ENCODE measurements at places on chromosomes 3 and 15.

GRCh38 chr3:114958930-114959329 lies 188.2 kb downstream of the ZBTB20 start:
- DNase-seq: no peak

GRCh38 chr15:60889491-60889890 lies 339.6 kb downstream of the RORA start:
- no peak for DNase-seq

GRCh38 chr3:13022348-13023234 lies 50.6 kb downstream of the IQSEC1 start:
- no peak for DNase-seq

GRCh38 chr3:52533623-52534280 lies at the start of gene NT5DC2:
TSS of gene NT5DC2 (minus strand) at chr3:52533857. CDS start at chr3:52533737, 120 bp downstream.
- no peak for DNase-seq

DNA sequence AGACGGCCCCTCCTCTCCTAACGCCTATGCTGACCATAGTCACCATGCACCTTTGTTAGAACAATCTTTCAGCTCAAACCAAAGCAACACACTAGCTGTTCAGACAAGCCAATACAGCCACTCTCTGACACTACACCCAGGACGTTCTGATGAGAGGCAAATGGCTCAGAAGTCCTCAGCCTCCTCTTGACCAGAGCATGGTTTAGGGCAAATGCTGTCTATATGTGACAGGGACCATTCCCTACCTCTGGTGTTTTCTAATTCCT lies 264.8 kb upstream of the HES1 start:
- no peak for DNase-seq

DNA sequence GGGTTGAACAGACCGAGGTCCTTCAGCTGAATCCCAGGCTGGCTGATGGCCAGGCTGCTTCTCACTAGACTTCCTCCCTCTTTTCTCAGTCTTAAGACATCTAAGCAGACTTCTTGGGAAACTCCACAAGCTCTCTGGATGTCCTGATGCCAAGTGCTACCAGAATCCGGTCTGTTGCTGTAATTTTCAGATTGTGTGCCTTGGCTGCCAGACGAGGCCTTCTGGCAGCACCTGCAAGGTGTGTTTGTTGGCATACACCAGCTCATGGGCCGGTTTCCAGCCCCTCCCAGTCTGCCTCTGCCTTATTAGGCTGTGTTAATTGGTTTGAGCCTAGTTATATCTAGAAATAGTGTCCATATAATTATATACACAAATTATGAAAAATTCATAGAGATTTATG lies 120.6 kb downstream of the TNIK start:
- no peak for DNase-seq

DNA sequence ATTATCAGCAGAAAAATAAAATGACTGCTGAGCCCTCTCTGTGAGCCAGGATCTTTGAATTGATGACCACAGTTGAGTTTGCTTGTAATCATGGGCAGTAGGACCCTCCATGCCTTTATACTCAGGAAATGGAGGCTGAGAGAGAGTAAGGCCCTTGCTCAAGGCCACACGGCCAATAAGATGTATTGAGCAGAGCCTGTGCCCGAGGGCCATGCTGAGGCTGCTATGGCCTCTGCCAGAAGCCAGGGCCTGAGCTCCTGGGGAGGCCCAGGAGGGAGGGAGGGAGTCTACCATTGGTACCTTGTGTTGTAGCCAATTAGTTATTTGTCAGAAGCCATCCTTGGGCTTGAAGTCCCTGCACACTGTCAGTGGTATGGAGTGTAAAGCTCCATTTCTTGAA lies 151.4 kb downstream of the DNAJB8 start:
- no peak for DNase-seq

- no peak for DNase-seq
Measured at GRCh38 chr3:74562558-74563269, 51.7 kb downstream of the CNTN3 start.

- no peak for DNase-seq
Measured at GRCh38 chr15:38058596-38059075, 124.2 kb downstream of the TMCO5A start.

- DNase-seq: no peak
Measured at GRCh38 chr3:74426571-74426970, 187.9 kb downstream of the CNTN3 start.

GRCh38 chr3:11651900-11652299 lies 8.2 kb upstream of the VGLL4 start:
- DNase-seq: no peak

DNA sequence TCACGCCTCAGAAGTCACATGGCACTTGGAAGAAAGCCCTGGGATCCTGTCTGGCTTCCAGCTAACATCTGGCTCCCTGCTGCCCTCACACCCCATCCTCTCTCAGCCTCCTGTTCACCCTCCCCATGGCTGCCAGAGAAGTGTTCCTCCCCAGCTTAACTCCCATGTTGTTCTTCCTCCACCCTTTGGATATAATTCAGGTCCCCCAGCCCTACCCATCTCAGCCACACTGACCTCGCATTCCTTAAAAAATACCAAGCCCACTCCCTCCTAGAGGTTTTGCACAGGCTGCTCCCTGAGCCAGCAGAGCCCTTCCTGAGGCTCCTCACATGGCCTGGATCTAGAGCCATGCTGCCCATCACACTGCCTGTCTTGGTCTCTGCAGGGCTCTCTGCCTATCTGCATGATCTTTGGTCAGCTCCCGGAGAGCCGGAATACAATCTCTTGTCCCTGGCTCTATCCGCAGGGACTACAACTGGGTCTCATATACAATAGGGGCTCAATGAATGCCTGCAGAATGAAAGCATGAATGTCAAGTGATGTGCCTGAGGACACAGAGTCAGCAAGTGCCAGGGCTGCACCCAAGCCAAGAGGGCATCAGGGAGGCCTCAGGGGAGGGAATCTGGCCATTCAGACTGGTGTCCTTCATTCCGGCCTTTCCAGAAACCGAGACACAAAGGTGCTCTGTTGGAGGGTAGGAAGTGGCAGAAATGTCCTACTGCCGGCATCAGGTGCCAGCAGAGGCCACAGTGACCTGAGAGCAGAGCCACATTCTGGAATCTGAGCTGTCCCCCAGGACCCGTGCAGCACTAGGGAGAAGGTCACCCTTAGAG lies 3.8 kb upstream of the TKT start:
- DNase-seq: no peak

All from SW 1271 (cell line).